ENCODE measurements at places on chromosomes 11 and 22. TPM values are rescaled to one million over a fixed set of nuclear protein-coding genes. Genes with fewer than 3 reads are reported as not detected.

OR52H1 gene
- total RNA-seq: 0.86 TPM

DNA sequence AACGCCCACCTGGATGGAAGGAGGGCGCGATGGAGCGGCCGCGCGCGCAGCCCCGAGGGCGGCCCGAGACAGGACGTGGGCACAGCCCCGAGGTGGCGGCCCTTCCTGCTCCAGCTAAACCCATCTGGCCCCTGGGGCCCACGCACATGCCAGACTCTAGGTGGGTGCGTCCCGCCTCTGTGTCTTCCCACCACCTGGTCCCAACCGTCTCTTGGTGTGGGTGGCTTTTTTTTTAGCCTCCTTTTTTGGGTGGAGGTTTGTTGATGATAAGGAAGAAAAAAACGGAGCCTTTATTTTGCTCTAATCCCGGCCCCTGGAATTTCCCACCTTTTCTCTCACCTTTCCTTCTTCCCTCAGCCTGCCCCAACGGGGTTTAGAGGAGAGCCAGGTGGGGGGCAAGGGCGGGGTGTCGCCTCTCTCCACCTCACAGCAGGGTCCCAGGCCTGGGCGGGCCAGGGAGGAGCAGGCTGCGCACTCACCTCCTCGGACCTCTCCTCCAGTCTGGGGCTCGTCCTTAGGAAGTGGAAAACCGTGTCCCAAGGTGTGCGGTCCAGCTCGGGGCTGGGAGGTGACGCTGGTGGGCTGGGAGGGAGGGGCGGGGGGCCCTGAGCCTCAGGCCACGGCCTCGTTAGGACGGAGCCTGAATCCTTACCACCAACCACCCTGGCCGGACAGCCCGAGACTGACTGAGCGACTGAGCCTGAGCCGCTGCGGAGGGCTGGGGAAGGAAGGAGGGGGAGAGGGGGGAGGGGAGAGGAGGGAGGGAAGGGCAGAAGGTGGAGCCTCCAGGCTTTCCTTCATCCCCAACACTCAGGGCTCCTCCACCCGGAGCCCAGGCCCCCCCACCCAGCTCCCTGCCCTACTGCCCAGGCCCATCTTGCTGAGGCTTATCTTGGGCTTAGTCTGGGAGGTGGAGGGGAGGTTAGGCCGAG lies at the start of gene SOX10:
TSS of gene SOX10 (minus strand) at position 696 of the 932 bp plus-strand sequence. CDS start 771 bp downstream, outside the sequence.
- DNase-seq: no peak

TIMM10 gene
- total RNA-seq: 39.3 TPM

OPCML gene
- total RNA-seq: under 0.01 TPM

PRR5L gene
- total RNA-seq: 57.0 TPM

CD248 gene
- total RNA-seq: 85.1 TPM

SPATA19 gene
- not detected for total RNA-seq
